Liver (tissue), 10 donors: ENCODE measurements at places on chromosomes 2 and 18. TPM values are rescaled to one million over a fixed set of nuclear protein-coding genes. Genes with fewer than 3 reads are reported as not detected.

CD226 gene
- 4.4 TPM for total RNA-seq

DPP4 gene
- 30.1 TPM for total RNA-seq

MC5R gene
- not detected for total RNA-seq

C2orf72 gene
- 74.8 TPM for total RNA-seq

SLC4A5 gene
- 0.42 TPM for total RNA-seq

ANKRD36C gene
- 12.0 TPM for total RNA-seq

TEKT4 gene
- not detected for total RNA-seq

VWC2L gene
- total RNA-seq = not detected

KCNS3 gene
- 0.56 TPM for total RNA-seq

TCF23 gene
- 0.05 TPM for total RNA-seq

PROC gene
- 150 TPM for total RNA-seq

RAB17 gene
- 96.5 TPM for total RNA-seq

ABHD3 gene
- 33.0 TPM for total RNA-seq

SS18 gene
- 74.7 TPM for total RNA-seq

LRATD1 gene
- 2.6 TPM for total RNA-seq

GULP1 gene
- total RNA-seq = 1.2 TPM

RND3 gene
- total RNA-seq = 14.8 TPM

SCYGR3 gene
- total RNA-seq = not detected

C18orf54 gene
- 0.42 TPM for total RNA-seq

EFR3B gene
- 0.33 TPM for total RNA-seq

DSC2 gene
- 10.9 TPM for total RNA-seq

C2orf74 gene
- 3.5 TPM for total RNA-seq

OR6B2 gene
- total RNA-seq = not detected

CCDC148 gene
- total RNA-seq = 0.37 TPM

GDF7 gene
- total RNA-seq = 7.2 TPM

PDE11A gene
- total RNA-seq = 1.0 TPM

CD207 gene
- total RNA-seq = not detected

SLC16A14 gene
- total RNA-seq = 3.7 TPM

SAG gene
- total RNA-seq = not detected

CEP192 gene
- total RNA-seq = 32.4 TPM
